Left ventricle myocardium superior (tissue), 1 donor: ENCODE measurements at places on chromosomes 2 and 18. TPM values are rescaled to one million over a fixed set of nuclear protein-coding genes. Genes with fewer than 3 reads are reported as not detected.

- no peak for DNase-seq
These were observed 66.5 kb upstream of the THUMPD2 start for GRCh38 chr2:39845460-39846146.

GRCh38 chr18:47204908-47205522 is 28.9 kb upstream of the IER3IP1 start:
- DNase-seq = no peak

DNA sequence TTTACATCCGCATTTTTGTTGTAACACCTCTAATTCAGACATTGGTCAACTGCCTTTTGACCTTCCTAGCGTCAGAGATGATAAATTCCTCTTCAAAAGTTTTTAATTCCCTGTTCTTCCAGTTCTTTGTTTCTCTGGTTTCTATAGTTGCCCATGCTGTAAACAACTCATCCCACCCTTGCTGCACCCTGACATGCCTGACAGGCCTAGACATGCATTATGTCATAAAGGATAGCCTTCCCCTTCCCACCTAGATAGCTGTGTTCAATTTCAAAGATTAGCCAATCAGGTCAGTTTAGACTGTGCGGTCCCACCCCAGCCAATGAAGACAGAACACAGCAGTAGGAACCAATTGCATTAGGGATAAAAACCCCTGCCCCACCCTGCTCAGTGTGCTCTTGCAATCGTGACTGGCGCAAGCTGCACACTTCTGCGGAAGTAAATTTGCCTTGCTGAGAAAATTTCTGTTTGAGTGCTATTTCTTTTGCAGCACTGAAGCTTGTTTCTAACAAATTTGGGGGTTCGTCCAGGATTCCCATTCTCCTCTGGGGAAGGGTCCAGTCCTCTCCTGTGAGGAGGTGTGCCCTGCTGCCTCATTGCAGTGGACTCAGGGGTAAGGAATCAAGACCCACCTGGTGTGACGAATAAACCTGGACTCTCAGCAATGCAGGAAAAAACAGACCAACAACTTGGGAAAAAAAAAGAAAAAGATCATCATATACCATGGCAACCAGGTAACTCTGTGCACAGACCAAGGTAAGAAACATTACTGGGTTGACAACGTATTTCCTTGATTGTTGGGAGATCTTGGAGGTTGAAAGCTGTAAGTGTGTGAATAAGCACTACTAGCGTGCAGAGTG is 9.1 kb upstream of the SAP130 start:
- DNase-seq = no peak

Gene VPS4B
- total RNA-seq = 20.6 TPM

- DNase-seq = no peak
These were observed 304.4 kb upstream of the ZC3H15 start for GRCh38 chr2:186181625-186182024.

DNA sequence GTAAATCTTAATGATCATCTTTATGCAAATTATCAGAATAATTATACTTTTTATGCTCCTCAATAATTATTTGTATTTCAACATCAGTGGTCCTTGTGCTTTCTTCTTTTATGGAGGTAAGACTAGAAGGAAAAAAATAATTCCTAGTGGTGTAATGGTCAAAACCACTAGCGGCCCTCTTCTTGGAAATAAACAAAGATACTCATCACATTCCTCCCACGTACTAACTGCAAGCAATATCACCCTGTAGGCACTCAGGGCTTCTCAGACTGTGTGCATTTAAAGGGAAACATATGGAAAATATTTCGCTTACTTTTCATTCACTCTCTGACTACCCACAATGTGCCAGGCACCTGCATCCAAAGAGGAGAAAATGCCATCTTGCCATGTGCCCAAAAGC is 263.7 kb downstream of the DOK6 start:
- DNase-seq = no peak
